ENCODE measurements at places on chromosomes 2 and 18.

GRCh38 chr2:33135645-33136044 is 188.9 kb downstream of the LTBP1 start:
- no peak for DNase-seq
- no peak overlapping the region for H3K27ac ChIP-seq
- peaks cover 3% of the 10 kb centered on the region for H3K4me1 ChIP-seq
- no peaks in the 10 kb centered on the region for H3K27me3 ChIP-seq

DNA sequence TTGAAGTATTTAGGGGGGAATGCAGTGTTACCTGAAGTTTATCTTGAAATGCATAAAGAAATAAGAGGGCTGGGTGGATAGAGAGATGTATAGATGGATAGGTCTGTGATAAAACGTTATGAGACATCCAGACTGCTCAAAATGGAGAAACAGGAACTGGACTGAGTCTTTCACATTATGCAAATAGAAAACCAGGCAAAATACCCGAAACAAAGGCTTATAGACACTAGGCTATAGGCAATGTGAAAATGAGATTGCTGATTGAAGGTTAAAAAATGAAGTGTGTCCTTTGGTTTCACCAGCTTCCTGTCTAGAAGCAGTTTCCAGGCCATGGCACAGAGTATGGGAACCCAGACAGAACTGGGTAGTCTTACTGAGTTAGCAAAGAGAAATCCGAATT is 24.9 kb upstream of the SLC3A1 start:
- H3K27me3 ChIP-seq = no peaks in the 10 kb centered on the region
- H3K4me1 ChIP-seq = no peaks in the 10 kb centered on the region
- H3K27ac ChIP-seq = no peak overlapping the region
- H3K4me3 ChIP-seq = no peak overlapping the region
- H3K36me3 ChIP-seq = no peaks in the 10 kb centered on the region

GRCh38 chr2:174259981-174260380 is 11.6 kb upstream of the OLA1 start:
- no peaks in the 10 kb centered on the region for H3K27me3 ChIP-seq
- H3K36me3 ChIP-seq = no peaks in the 10 kb centered on the region
- no peak overlapping the region for H3K27ac ChIP-seq
- no peaks in the 10 kb centered on the region for H3K4me1 ChIP-seq

- no peak overlapping the region for H3K27ac ChIP-seq
- H3K36me3 ChIP-seq = no peaks in the 10 kb centered on the region
- no peaks in the 10 kb centered on the region for H3K4me1 ChIP-seq
- DNase-seq = no peak
- no peaks in the 10 kb centered on the region for H3K27me3 ChIP-seq
These were observed 60.5 kb downstream of the FANCL start for GRCh38 chr2:58180635-58181034.

DNA sequence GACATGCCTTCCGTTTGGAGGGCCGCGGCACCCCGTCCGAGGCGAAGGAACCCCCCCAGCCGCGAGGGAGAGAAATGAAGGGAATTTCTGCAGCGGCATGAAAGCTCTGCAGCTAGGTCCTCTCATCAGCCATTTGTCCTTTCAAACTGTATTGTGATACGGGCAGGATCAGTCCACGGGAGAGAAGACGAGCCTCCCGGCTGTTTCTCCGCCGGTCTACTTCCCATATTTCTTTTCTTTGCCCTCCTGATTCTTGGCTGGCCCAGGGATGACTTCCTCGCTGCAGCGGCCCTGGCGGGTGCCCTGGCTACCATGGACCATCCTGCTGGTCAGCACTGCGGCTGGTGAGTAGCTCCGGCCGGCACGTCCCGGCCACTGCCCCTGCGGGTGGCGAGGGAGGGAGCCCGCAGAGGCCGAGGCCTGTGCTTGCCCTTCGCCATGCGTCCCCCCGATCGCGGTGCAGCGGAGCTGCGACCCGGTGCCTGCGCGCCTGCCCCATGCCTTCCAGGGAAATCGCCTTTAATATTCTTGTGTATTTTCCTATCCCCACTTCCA is 1.2 kb downstream of the BMPR2 start:
- DNase-seq = no peak
- no peaks in the 10 kb centered on the region for H3K36me3 ChIP-seq
- peak overlapping the region; percentile 81 for H3K4me3 ChIP-seq
- peaks cover 4% of the 10 kb centered on the region for H3K4me1 ChIP-seq

- H3K27ac ChIP-seq = no peak overlapping the region
- H3K36me3 ChIP-seq = no peaks in the 10 kb centered on the region
- DNase-seq = no peak
These were observed 40.2 kb upstream of the VRK2 start for GRCh38 chr2:58006256-58006951.

DNA sequence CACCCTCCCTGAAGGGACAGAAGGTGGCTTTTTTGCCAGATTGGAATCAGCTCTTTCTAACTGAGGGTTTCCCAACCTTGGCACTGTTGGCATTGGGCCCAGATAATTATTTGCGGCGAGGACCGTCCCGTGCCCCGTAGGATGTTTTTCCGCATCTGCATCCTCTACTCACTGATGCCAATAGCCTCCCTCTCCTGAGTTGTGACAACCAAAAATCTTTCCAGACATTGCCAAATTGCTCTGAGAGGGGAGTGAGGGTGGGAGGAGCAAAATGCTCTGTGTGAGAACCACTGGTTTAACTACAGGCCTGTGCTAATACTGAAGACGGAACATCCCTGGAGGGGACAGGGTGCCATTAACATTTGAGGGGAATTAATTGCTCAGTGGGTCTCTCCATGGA is 33.6 kb upstream of the GLI2 start:
- no peak for DNase-seq
- H3K4me1 ChIP-seq = peaks cover 16% of the 10 kb centered on the region
- no peaks in the 10 kb centered on the region for H3K36me3 ChIP-seq
- H3K27ac ChIP-seq = no peak overlapping the region
- H3K4me3 ChIP-seq = no peak overlapping the region
- H3K27me3 ChIP-seq = no peaks in the 10 kb centered on the region

DNA sequence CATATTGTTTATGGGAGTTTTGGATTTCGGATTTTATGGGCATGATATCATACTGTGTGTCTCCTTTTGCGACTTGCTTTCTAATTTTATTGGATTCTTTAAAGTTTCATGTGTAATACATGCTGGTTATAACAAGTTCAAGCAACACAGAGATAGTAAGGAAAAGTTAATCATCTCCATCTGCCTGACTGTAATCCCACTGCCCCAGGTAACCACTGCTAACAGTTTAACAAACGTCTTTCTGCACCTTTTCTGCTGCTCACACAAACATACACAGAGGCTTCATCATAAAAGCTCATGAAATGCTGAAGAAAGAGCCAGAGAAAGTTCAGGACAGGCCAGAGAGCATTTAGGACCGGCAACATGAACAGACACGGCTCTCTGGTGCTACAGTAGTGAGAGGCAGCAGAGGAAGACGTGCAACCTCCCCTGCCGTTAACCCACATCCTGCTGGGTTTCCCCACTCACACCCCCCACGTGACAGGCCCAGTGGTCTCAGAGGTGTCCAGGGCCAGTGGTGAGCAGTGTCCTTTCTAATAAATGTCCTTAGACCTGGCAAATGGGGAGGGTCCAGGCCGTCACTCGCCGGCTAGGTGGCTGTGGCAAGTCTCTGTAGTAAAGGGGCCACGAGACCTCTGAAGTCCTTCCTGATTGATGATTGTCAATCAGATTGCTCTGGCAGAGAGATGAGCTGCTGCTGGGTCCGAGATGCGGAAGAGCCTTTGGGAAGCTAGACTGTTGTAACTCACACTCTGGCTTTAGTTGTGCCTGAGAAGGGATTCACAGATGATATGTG is 43.0 kb upstream of the SLC1A4 start:
- H3K4me1 ChIP-seq = no peaks in the 10 kb centered on the region
- no peak overlapping the region for H3K27ac ChIP-seq
- no peaks in the 10 kb centered on the region for H3K36me3 ChIP-seq
- no peak overlapping the region for H3K4me3 ChIP-seq
- DNase-seq = no peak
- H3K27me3 ChIP-seq = no peaks in the 10 kb centered on the region

GRCh38 chr2:238104226-238104690 is 4.1 kb downstream of the ESPNL start:
- no peak overlapping the region for H3K27ac ChIP-seq
- H3K36me3 ChIP-seq = no peaks in the 10 kb centered on the region
- no peaks in the 10 kb centered on the region for H3K4me1 ChIP-seq
- no peak overlapping the region for H3K4me3 ChIP-seq
- no peak for DNase-seq

DNA sequence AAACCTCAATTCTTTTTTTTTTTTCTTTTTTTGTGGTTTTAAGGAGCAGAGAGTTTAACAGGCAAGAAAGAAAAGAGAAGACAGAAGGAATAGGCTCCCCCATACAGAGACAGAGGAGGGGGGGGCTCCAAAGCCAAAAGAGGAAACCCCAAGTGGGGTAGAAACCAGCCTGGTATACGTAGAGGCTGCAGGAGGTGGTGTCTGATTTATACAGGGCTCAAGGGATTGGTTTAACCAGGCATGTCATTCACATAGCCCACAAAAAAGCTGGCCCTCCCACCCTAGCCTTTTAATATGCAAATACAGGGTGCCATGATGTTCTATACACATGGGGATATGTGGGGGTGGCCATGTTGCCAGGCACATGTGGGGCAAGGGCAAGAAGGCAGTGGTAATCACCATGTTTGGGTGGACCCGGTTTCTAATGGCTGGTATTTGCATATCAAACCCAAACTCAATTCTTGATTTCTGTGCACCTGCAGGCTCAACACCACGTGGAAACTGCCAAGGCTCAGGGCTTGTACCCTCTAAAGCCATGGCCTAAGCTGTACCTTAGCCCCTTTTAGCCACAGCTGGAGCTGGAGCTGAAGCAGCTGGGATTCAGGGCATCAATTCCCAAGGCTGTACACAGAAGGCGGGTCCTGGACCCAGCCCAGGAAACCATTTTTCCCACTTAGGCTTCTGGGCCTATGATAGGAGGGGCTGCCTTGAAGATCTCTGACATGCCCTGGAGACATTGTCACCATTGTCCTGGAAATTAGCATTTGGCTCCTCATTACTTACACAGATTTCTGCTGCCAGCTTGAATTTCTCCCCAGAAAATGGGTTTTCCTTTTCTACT is 170.3 kb downstream of the MAIP1 start:
- no peaks in the 10 kb centered on the region for H3K36me3 ChIP-seq
- no peak overlapping the region for H3K27ac ChIP-seq
- H3K4me3 ChIP-seq = no peak overlapping the region

DNA sequence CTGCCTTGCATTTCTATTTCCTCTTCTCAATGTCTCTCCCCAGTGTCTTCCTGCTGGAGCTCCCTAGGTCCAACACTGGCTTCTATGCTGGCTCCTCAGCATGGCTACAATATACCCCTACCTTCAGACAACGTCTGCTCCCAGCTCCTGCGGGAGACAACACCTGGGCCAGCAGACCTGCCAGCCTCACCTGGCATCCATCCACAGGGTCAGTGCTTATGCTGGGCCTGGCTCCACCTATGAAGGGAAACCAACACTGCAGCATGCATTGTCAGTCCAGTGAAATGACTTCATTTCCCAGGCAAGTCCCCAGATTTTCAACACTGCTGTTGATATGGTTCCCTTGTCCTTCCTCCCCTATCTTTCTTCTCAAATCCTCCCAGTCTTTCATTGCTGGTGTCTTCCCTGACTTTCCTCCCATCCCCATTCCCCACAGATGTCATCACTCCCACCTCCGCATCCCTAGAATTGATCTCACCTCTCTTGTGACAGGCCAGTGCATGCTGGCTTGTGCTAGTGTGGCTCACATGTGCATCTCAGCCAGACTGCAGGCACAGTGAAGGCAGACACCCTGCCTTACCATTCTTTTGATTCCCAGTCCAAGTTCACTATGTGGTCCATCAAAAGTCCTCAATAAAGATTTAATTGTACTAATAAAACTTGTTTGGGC is 98.0 kb downstream of the MYO5B start:
- no peaks in the 10 kb centered on the region for H3K4me1 ChIP-seq
- H3K27me3 ChIP-seq = no peaks in the 10 kb centered on the region
- no peak overlapping the region for H3K27ac ChIP-seq
- no peak overlapping the region for H3K4me3 ChIP-seq
- H3K36me3 ChIP-seq = no peaks in the 10 kb centered on the region

- no peak overlapping the region for H3K27ac ChIP-seq
- no peaks in the 10 kb centered on the region for H3K36me3 ChIP-seq
- H3K27me3 ChIP-seq = no peaks in the 10 kb centered on the region
- DNase-seq = peak; percentile 70
- no peaks in the 10 kb centered on the region for H3K4me1 ChIP-seq
- no peak overlapping the region for H3K4me3 ChIP-seq
These were observed 43.4 kb upstream of the OTOF start for GRCh38 chr2:26521054-26521912.

- H3K27me3 ChIP-seq = no peaks in the 10 kb centered on the region
- H3K27ac ChIP-seq = peak overlapping the region; percentile 99
- DNase-seq = peak; percentile 81
- H3K36me3 ChIP-seq = no peaks in the 10 kb centered on the region
These were observed 681 bp upstream of the ROCK2 start for GRCh38 chr2:11344956-11345677.

DNA sequence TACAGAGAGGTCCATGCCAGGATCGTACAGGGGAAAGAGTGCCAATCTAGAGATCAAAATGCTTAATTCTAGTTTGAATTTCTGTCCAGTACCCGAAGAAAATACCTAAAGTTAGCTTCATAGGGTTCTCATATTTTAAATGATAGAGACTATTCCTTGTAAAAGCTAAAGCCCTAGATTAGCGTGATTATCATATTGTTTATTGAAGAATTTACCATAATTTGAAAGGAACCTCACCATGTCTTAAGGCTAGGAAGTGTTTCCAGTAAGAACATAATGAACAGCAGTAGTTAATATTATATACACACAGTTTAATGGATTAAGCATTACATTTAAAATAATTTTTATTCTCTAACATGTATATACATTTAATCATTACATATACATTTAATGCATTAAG is 68.5 kb downstream of the COBLL1 start:
- H3K4me3 ChIP-seq = no peak overlapping the region
- H3K27ac ChIP-seq = no peak overlapping the region
- H3K27me3 ChIP-seq = no peaks in the 10 kb centered on the region

DNA sequence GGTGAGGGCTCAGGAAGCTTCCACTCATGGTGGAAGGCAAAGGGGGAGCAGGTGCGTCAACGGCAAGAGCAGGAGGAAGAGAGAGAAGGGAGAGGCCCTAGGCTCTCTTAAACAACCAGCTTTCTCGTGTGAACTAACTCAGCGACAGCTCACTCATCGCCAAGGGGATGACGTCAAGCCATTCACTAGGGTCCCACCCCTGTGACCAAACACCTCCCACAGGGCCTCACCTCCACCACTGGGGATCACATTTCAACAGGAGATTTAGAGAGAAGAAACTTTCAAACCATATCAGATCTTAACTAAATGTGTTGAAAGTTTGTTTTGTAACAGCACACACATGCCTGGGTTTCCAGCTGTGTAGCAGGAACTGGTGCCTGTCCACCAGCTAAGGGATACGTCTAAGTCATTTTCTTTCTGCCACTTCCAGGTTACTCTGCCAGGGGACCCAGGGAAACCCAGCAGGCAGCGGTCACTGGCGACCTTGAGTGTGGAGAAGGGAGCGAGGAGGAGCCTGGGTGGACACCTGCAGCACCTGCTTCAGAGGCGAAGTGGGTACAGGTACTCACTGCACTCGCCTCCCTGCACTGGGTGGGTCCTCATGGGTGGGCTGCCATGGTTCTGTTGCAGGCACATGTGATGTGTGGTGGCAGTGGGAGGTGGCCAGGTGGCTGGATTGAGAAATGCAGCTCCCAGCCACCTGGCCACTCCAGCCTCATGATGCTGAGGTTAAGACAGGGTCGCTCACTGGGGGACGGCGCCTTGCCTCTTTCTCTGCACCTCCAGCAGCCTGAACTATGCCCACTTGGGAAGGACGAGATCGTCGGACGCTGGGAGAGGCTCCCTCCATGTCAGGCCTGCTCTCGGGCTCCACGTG is 8.4 kb upstream of the GPC1 start:
- no peak for DNase-seq
- no peak overlapping the region for H3K27ac ChIP-seq
- H3K36me3 ChIP-seq = no peaks in the 10 kb centered on the region
- H3K4me3 ChIP-seq = no peak overlapping the region
- no peaks in the 10 kb centered on the region for H3K4me1 ChIP-seq

Data from mesendoderm (in vitro differentiated cells).